ENCODE measurements at places on chromosomes 5 and 9. TPM values are rescaled to one million over a fixed set of nuclear protein-coding genes. Genes with fewer than 3 reads are reported as not detected.

GRCh38 chr9:87540444-87541105 lies 42.9 kb downstream of the DAPK1 start:
- H3K4me3 ChIP-seq: no peak overlapping the region
- no peak overlapping the region for H3K27ac ChIP-seq
- DNase-seq: no peak
- H3K4me1 ChIP-seq: peaks cover 4% of the 10 kb centered on the region

DNA sequence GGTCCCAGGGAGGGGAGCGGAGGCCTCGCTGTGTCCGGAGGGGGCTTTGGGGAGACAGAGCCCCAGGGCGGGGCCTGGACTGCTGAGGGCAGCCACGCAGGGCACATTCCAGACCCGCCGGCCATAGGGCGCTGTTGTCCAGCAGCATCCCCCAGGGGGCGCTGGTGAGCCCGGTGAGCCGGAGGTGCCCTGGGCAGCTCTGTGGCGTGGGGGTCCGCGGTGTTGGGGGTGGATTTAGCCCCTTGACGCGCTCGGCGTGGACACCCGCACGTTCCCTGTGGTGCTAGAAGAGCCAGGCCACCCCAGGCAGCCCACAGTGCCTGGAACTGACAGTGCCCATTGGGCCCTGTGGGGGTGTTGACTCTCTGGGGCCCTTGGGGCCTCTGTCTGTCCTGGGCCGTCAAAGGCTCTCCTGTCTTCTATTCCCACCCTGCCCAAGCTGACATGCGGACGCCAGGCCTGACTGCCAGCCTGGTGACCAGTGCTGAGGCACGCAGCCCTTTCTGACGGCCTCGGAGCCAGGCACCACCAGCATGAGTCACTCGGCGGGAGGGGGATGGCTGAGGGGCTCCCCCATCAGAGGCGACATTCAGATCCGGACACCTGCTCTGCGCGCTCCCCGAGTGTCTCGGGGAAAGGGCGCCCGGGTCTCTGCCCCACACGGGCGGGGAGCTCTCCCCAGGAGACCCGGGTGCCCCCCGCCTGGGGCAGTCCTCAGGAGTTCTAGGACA lies 23.9 kb downstream of the TPPP start:
- H3K4me3 ChIP-seq: no peak overlapping the region
- no peaks in the 10 kb centered on the region for H3K27me3 ChIP-seq
- peak; percentile 76 for DNase-seq
- no peak overlapping the region for H3K27ac ChIP-seq
- peaks cover 84% of the 10 kb centered on the region for H3K4me1 ChIP-seq

- H3K27ac ChIP-seq: no peak overlapping the region
- no peaks in the 10 kb centered on the region for H3K4me1 ChIP-seq
- H3K4me3 ChIP-seq: no peak overlapping the region
- H3K27me3 ChIP-seq: no peaks in the 10 kb centered on the region
Measured at GRCh38 chr9:22005702-22006606, 3.2 kb downstream of the CDKN2B start.

DNA sequence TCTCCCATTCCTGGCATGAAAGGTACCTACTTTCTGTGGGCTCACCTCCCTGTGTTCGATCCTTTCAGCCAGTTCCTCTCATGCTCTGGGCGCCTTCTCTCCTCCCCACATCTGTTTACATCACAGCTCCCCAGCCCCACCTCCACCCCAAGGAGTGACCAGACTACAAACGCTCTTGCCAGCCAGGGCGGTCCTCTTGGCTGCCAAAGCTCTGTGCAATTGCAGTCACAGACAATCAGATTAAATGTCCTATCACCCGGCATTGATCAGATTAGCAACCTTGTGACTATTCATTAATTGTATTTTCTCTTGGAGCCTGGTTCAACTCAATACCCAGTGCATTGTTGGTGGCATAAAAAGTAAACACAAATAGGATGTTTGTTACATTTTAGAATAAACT lies 211.2 kb upstream of the TBCA start:
- H3K4me1 ChIP-seq: no peaks in the 10 kb centered on the region
- no peak overlapping the region for H3K27ac ChIP-seq
- H3K4me3 ChIP-seq: no peak overlapping the region

GRCh38 chr5:167254132-167254531 lies 1037.3 kb upstream of the WWC1 start:
- H3K4me1 ChIP-seq: no peaks in the 10 kb centered on the region
- no peak for DNase-seq
- H3K4me3 ChIP-seq: no peak overlapping the region
- no peaks in the 10 kb centered on the region for H3K36me3 ChIP-seq
- no peaks in the 10 kb centered on the region for H3K27me3 ChIP-seq

GRCh38 chr9:115211413-115212124 lies 93.6 kb upstream of the TNC start:
- no peak overlapping the region for H3K4me3 ChIP-seq
- no peak overlapping the region for H3K27ac ChIP-seq
- no peaks in the 10 kb centered on the region for H3K27me3 ChIP-seq
- H3K36me3 ChIP-seq: no peaks in the 10 kb centered on the region

DNA sequence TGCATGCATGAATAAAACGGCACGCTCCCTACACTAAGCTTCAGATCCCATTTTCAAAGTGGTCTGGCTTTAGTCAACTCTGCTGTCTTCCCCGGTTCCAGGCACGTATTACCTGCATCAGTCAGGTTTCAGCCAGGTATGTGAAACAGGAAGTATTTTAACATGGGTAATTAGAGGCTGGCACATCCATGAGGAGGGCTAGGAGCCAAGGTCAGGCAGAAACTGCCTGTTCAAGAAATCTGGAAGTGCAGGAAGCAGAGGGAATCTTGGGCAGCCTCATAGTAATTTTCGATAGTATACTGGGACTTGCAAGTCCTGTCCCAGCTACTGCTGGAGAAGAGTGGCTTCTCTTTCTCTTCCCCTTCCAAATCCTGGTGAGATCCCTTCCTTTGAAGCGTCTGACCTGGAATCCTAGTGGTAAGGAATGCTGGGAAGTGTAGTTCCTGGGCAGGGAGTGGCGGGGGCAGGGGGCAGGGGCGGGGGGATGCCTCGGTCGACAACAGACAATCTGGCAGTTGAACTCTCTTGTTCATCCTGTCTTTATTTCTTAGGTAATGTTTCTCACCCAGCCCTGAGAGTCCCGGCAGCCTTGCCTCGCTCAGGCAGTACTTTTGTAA lies 403.1 kb downstream of the TLE4 start:
- H3K27me3 ChIP-seq: no peaks in the 10 kb centered on the region
- no peak overlapping the region for H3K4me3 ChIP-seq
- DNase-seq: no peak
- no peaks in the 10 kb centered on the region for H3K4me1 ChIP-seq
- H3K36me3 ChIP-seq: no peaks in the 10 kb centered on the region
- no peak overlapping the region for H3K27ac ChIP-seq

- peak overlapping the region; percentile 22 for H3K4me3 ChIP-seq
- H3K27me3 ChIP-seq: no peaks in the 10 kb centered on the region
- H3K36me3 ChIP-seq: peaks cover 41% of the 10 kb centered on the region
- peak overlapping the region; percentile 50 for H3K27ac ChIP-seq
- H3K4me1 ChIP-seq: peaks cover 41% of the 10 kb centered on the region
Measured at GRCh38 chr9:124863371-124863871, 1.5 kb downstream of the ARPC5L start.

- peak; percentile 78 for DNase-seq
- no peaks in the 10 kb centered on the region for H3K36me3 ChIP-seq
- H3K4me3 ChIP-seq: no peak overlapping the region
- peaks cover 19% of the 10 kb centered on the region for H3K4me1 ChIP-seq
- no peak overlapping the region for H3K27ac ChIP-seq
Measured at GRCh38 chr9:14428781-14429230, 114.9 kb upstream of the NFIB start.

GRCh38 chr9:121321016-121321503 lies 49.0 kb downstream of the STOM start:
- no peaks in the 10 kb centered on the region for H3K27me3 ChIP-seq
- no peak for DNase-seq
- H3K4me3 ChIP-seq: no peak overlapping the region
- no peaks in the 10 kb centered on the region for H3K36me3 ChIP-seq
- H3K4me1 ChIP-seq: peaks cover 7% of the 10 kb centered on the region

DNA sequence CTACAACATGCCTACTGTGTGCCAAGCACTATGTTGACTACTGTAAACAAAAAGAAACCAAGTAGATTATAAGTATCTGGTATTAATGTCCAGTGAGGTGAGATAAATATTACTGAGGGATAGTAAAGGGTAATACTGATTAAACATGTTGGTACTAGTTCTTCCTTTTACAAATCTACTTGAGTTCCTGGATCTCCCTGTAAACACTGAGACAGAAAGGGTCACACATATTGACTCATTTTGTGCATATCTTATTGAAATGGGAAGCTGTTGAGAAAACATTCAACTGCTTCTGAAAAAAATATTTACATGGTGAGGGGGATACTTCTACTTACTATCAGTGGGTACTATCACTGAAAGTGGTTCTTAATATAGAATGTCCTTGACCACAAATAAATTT lies 24.3 kb downstream of the EFNA5 start:
- H3K36me3 ChIP-seq: no peaks in the 10 kb centered on the region
- no peak overlapping the region for H3K27ac ChIP-seq
- no peak for DNase-seq
- no peak overlapping the region for H3K4me3 ChIP-seq
- no peaks in the 10 kb centered on the region for H3K4me1 ChIP-seq

- H3K4me3 ChIP-seq: no peak overlapping the region
- no peaks in the 10 kb centered on the region for H3K27me3 ChIP-seq
- H3K36me3 ChIP-seq: no peaks in the 10 kb centered on the region
- DNase-seq: no peak
Measured at GRCh38 chr5:43231977-43232376, 40.0 kb downstream of the NIM1K start.

DNA sequence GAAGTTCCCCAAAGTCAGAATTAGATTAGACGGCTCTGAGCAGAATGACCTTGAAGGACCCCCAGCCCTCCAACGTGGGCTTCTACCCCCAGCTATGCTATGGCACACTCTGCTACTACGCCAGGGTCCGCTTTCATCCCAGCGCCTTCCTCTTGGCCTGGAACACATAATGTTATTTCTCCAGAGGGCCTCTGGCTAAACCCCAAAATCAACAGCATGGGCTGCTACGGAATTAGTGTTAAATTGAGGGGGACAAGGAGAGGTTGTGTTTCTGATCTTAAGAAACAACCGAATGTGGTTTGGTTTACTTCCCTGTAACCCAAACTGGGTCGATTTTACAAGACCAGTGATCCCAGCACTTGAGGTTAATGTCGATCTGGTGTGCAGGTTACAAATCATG lies 97.1 kb downstream of the ZNF618 start:
- no peak overlapping the region for H3K27ac ChIP-seq
- H3K27me3 ChIP-seq: no peaks in the 10 kb centered on the region
- no peaks in the 10 kb centered on the region for H3K4me1 ChIP-seq
- no peak overlapping the region for H3K4me3 ChIP-seq
- DNase-seq: no peak

DNA sequence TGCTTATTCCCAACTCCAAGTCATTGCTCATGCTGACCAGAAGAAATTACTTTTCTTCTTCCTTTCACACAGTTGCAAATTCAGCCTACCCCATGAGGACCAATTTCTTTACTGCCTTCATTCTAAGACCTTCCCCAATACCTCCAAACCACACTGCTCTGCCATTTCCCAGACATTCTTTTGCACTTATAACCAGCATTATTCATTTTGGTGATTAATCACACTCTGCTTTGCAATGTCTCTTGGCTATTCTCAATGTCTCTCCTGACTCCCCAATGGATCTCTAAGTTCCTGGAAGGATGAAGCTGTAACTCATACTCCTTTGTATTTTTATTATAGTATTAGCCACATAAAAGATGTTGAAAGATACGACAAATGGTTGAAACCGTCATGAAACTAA lies 105.7 kb upstream of the RANBP3L start:
- H3K27me3 ChIP-seq: peaks cover 12% of the 10 kb centered on the region
- no peaks in the 10 kb centered on the region for H3K4me1 ChIP-seq
- no peak for DNase-seq
- no peaks in the 10 kb centered on the region for H3K36me3 ChIP-seq
- H3K4me3 ChIP-seq: no peak overlapping the region
- no peak overlapping the region for H3K27ac ChIP-seq

DNA sequence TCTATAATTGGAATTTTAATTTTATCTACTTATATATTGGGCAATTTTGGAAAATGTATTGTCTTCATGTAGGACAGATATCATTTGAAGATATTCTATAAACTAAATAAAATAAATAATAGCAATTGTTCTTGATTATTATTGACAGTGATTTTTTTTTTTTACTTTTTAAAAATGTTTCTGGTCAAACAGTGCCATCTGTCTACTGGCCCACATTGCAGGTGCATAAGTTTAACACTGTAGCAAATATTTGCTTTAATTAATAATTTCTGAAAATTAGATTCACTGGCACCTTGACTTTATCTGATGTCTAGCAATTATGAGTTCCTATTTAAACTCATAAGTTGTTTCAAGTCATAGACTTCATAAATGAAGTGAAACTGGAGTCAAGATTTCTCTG lies 41.1 kb upstream of the ISOC1 start:
- no peaks in the 10 kb centered on the region for H3K4me1 ChIP-seq
- H3K36me3 ChIP-seq: no peaks in the 10 kb centered on the region
- H3K4me3 ChIP-seq: no peak overlapping the region

- no peak for DNase-seq
- H3K4me3 ChIP-seq: no peak overlapping the region
- no peaks in the 10 kb centered on the region for H3K36me3 ChIP-seq
- no peaks in the 10 kb centered on the region for H3K4me1 ChIP-seq
Measured at GRCh38 chr9:121505903-121506735, 6.5 kb upstream of the GGTA1 start.

- no peaks in the 10 kb centered on the region for H3K36me3 ChIP-seq
- H3K4me1 ChIP-seq: no peaks in the 10 kb centered on the region
- no peak overlapping the region for H3K27ac ChIP-seq
Measured at GRCh38 chr5:168851902-168852321, 272.7 kb upstream of the PANK3 start.

GARIN3 gene
- not detected for total RNA-seq

TICAM2 gene
- total RNA-seq: 2.1 TPM

FAM78A gene
- total RNA-seq: 105 TPM

PTGDS gene
- 4.7 TPM for total RNA-seq

PCDHGA12 gene
- total RNA-seq: 0.13 TPM

ARSI gene
- 0.04 TPM for total RNA-seq

RORB gene
- not detected for total RNA-seq

TRMO gene
- 12.5 TPM for total RNA-seq

OSMR gene
- 1.2 TPM for total RNA-seq

CD72 gene
- 0.55 TPM for total RNA-seq

ADAMTS19 gene
- not detected for total RNA-seq

ELOVL7 gene
- 11.6 TPM for total RNA-seq

PDE8B gene
- total RNA-seq: not detected

MELK gene
- 36.8 TPM for total RNA-seq

Data from K562 (cell line).